ENCODE measurements at places on chromosomes 1 and 21. TPM values are rescaled to one million over a fixed set of nuclear protein-coding genes. Genes with fewer than 3 reads are reported as not detected.
A peak's percentile ranks its signal among the peaks of the same experiment; 100 is the strongest.

The LHX8 gene
- total RNA-seq, result not detected

The TGFB2 gene
- 0.41 TPM for total RNA-seq

The CACNA1S gene
- not detected for total RNA-seq

The USH2A gene
- not detected for total RNA-seq

The RIPPLY3 gene
- total RNA-seq, result 0.27 TPM

DNA sequence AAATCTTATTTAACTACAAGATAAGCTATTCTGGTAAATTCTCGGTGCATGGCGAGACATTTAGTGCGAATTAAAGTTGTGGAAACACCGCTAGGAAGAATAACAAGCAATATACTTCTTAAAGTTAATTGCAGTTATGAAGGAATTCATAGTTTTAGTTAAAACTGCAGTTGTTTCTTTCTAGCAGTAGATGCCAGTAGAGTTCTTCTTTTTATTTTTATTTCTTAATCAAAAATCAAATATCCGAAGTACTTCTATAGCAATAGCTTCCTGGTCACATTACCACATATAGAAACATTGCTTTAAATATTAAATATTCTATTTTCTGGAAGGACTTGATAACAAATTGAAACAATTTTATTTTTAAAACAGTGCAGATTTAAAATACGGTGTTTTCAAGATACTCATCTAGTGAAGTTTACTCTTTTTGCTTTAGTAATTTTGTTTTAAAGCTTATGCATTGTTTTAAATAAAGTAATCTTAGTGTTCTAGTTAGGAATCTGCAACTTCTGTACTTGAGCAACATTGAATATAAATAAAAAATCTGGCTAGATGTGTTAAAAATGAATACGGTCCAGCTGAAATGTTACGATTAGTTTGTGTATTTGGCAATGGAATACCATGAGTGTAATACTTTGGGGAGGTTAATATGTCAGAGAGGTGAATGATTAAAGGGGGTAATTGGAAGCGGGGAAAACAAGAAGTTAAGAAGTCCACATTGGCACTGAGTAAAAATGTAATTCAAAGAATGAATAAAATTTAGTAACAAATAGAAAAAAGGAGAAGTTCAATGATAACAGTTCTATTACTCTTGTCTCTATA is 2.7 kb upstream of the PRKACB start:
- no peak for DNase-seq

GRCh38 chr1:47759251-47759935 is 237.8 kb downstream of the TRABD2B start:
- DNase-seq, result peak; percentile 3

DNA sequence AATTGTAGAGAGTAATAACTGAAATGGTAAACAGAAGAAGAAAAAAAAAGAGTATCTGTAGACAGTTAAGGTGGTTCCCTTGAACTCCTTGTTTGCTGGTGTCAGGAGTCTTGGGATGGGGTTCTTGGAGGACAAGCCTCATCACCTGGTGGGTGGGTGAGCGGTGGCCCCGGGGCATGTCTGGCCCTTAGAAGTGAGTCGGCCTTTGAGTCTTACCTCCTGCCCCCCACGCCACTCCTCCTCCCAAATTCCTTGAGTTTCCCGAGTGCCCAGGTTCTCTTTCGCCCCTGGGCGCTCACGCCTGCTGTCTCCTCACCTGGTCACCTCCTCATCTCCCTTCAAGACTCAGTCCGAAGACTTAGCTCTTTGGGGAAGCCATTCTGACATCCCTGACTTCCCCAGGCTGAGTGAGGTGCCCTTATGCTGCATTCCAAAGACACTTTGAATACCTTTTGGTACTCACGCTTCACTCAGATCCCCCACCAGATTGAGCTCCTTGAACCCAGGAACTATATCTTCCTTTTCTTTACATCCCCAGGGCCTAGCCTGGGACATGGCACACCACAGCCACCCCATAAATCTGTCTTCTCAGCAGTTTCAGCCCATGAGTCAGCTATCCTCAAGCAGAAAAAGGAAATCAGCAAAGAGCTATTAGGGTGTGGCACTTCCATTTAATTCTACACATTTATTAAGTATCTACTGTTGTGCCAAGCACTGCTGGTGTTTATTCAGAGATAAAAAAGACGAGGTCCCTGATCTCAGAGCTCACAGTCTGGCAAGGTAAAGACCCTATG is 13.5 kb upstream of the IKBKE start:
- DNase-seq, result no peak

DNA sequence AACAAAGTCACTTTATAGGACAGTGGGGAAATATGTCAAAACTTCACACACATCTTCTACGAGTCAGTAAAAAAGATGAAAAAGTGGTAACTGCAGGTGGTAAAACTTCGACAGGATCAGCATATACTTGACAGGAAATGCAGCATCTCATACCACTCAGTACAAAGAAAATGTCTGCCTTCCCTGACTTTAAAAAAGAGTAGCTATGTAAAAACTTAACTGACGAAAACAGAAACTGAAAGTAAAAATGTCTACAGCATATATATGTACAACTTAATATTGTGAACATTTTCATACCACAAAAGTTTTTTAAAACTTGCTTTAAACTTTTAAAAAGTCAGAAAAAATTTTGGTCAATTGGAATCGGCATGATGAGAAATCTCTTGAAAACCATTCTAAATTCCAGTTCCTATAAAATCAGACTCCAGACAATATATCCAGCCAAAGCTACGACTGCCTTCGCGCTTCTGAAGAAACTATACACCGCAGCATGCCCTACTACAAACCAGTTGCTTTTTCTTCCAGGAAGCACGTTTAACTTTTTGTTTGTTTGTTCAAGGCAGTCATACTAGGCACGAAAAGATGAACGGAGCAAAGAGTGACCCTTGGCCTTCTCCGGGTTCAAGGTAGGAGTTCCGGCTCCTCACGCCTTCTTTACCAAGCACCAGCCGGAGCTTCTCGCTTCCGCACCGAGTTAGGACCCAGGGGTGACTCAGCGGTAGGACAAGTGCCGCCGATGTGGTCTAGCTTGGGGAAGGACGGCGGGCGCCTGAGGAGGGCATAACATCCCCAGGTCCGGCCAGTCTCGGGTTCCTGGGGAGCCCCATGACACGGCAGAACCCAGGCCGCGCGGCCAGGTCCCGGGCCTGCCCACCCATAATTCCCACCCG is 612 bp downstream of the PSMA5 start:
- DNase-seq, result peak; percentile 62

- DNase-seq, result no peak
Measured at GRCh38 chr1:45876000-45876617, 72.7 kb downstream of the MAST2 start.

DNA sequence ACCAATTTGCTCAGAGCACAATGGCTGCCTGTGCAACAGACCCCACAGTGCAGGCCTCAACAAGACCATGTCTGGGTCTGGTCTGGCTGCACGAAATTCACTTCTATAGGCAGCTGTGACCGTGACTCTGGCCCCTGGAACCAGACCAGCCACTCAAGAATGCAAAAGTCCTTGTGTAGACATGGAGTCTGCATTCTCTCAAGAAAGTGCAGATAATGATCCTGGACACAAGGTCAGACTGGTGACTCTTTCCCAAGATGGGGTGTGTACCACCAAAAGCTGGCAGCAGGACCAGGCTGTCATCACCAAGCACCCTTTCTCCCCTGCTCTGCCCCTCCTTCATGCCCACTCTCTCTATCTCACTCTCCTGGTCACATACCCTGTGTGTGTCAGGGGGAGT is 7.1 kb upstream of the METTL25B start:
- DNase-seq, result no peak

DNA sequence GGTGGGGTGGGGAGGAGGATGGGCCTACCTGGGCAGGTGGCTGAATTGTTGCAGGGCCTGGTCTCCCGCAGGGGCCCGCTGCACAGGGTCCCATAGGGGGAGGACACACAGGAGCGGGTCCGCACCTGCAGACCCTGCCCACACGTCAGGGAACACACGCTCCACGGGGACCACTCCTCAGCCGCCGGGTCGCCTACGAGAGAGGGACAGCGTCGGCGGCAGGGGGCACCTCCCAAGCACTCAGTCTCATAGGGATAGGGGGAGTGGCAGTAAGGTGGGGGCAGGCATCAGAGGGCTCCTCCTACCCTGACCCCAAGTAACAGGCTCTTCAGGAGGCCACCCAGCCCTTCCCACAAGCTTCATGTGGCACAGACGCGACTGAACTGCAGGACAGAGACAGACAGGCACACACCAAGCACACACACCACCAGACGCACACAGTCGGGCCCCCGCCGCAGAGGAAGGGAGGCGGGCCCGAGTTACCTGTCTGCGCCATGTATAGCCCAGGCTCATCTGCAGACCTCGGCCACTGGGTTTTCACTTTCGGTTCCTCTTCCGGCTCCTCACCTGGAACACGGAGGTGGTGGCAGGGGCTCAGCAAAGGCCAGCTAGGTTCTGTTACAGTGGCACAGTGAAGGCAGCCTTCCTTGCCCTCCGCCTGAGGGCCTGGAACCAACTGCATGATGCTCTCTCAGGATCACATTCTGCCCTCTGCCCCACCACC is 19.8 kb downstream of the ADGRB2 start:
- DNase-seq, result peak; percentile 68

GRCh38 chr1:30756545-30757351 is 826 bp downstream of the LAPTM5 start:
- peak; percentile 67 for DNase-seq

- DNase-seq, result no peak
Measured at GRCh38 chr21:33817663-33818451, 97.7 kb downstream of the ATP5PO start.

DNA sequence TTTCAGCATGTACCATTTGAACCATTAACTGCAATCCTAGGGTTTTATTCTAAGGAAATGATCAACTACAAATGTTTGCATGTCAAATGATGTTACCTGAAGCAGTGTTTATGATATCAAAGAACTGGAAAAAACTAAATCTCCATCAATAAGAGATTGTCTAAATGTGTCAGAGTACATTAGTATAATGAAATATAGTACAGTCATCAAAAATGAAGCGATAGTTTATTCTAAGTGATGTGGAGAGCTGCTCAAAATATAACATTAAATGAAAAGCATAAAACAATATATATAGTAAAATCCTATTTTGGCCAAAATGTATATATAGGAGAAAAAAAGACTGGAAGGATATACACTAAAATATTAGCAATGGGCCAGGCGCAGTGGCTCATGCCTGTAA is 24.0 kb downstream of the AKNAD1 start:
- no peak for DNase-seq

GRCh38 chr1:51622455-51622913 is 5.6 kb downstream of the OSBPL9 start:
- peak; percentile 32 for DNase-seq

DNA sequence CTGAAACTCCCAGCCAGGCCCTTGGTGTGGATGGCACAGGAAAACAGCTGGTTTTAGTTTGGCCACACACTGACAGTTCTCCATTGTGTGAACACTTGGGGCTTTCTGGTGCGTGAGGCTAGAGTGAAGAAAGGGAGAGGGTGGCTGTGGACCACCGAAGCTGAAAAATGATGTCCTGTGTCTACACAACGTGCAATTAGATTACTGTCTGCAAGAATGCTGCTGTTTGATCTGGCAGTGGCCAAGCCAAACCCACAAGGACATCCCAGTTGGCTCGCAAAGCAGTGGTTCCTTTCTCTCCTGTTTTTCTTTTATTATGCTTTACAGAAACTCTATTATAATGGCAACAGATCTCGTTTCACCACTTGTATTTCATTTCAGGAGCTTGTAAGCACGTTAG is 58.9 kb downstream of the ERG start:
- DNase-seq, result no peak

DNA sequence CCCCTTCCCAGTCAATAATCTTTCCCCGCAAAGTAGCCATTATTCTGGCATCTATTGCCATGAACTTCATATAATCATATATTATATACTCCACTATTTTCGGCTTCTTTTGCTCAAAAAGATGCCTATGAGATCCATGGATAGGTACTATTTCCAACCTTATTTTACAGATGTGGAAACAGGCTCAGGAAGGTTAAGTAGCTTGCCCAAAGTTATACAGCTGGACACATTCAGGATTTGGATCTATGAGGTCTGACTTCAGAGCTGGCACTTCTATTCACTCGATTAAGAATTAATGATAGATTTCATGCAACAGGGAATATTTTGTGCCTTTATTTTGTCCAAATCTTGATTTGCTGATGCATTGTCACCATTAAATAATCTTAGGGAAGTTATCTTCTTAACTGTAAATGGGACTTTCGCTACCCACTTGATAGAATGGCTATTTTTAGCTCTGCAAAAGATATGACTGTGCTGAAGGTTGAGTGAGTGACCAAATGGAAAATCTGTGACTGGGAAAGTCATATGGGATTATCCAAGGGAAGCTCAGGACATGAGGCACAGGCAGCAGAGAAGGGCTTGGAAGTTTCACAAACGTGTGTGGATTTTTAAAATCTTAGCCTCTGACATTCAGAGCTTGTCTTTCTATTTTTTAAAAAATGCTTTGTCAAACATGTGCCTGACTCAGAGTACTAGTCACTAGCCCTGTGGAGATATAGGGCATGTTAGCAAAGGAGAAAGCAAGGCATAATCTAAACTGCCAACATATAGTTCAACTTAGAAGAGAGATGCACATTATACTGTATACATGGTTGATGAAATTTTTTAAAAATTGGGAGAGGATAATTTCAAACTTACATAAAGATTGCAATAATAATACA is 36.5 kb downstream of the GIPC2 start:
- DNase-seq, result no peak

- DNase-seq, result no peak
Measured at GRCh38 chr1:61757950-61758349, 15.7 kb downstream of the PATJ start.

- no peak for DNase-seq
Measured at GRCh38 chr1:75394386-75395139, 216.4 kb downstream of the SLC44A5 start.

DNA sequence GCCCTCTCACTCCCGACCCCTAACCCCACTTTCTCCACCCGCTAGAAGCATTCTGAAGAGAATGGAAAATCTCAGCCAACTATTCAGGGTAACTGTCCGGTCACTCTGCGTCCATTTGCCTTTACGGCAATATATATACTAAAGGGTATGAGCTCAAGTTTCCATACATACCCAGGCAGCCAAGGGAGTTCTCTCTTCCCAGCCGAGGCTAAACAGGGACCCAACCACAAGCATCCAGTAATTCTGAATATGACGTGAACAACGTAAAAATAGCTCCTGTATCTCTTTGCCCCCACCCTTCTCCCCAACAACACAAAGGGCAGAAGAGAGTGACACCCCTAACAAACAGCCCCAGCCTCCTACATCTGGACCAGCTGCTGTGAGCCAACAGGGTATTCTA is 67.7 kb downstream of the SSBP3 start:
- no peak for DNase-seq

GRCh38 chr1:6235296-6235677 is 477 bp downstream of the ICMT start:
- DNase-seq, result peak; percentile 74

GRCh38 chr1:41513383-41513735 is 28.9 kb upstream of the EDN2 start:
- no peak for DNase-seq

GRCh38 chr1:96384611-96385010 is 337.0 kb upstream of the PTBP2 start:
- DNase-seq, result no peak

DNA sequence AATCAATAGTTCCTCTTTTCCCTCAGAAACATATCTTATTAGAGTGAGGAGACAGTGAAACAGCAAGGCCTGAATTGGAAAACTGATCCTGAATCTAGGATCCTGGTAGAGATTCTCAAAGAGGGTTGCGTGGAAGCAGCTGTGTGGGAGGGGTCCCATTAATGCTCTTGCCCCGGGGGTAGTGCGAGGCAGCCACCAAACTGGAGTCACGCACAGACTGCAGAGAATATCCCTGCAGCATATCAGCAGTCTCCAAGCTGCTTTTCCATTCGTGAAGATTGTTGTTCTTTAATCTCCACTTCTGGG is 150.1 kb downstream of the DISC1 start:
- DNase-seq, result no peak

- no peak for DNase-seq
Measured at GRCh38 chr1:205239078-205239477, 11.3 kb downstream of the TMCC2 start.

GRCh38 chr1:209882942-209883340 is 55.1 kb upstream of the SYT14 start:
- no peak for DNase-seq

All from transverse colon (tissue), 4 donors.